Activated T-cell treated with anti-CD3 and anti-CD28 coated beads, Interleukin-2, amount 50 U/mL, for 48 hours (primary cell): ENCODE measurements at places on chromosomes 7 and 10.
A peak's percentile ranks its signal among the peaks of the same experiment; 100 is the strongest.

DNA sequence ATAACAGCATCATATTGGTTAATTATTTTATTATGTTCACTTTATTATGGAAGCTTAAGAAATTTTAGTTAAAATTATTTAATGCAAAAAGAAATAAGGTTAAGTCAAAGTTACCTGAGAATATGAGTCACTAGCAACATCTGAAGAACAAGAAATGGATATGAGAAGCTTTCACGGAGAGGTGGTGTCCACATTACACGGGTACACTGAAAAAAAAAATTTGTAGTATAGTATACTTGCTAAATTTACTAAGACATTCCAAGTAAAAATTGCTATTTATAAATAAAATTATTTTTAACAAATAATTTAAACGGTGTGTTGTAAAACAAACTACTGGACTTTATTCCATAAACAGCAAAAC lies 63.9 kb downstream of the DPY19L1 start:
- DNase-seq: no peak

DNA sequence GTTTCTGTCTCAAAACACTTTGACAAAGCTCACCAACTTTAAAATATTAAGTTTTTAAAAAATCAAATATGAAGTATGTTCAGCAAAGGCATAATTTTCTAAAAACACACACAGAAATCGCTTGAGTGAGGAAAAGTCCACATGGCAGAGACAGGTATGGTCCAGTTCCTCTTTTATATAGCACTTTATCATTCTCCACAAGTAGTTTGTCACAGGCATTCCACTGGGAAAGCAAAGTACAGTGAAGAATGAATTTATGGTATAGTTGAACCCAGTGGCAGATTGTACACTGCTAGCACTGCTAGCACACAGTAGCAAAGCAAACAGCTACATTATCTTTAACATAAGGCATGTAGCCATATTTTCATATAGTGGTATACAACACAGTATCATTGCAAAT lies 102.3 kb downstream of the HECTD2 start:
- DNase-seq: no peak

GRCh38 chr7:130142654-130143333 lies 62.4 kb downstream of the TMEM209 start:
- DNase-seq: no peak

DNA sequence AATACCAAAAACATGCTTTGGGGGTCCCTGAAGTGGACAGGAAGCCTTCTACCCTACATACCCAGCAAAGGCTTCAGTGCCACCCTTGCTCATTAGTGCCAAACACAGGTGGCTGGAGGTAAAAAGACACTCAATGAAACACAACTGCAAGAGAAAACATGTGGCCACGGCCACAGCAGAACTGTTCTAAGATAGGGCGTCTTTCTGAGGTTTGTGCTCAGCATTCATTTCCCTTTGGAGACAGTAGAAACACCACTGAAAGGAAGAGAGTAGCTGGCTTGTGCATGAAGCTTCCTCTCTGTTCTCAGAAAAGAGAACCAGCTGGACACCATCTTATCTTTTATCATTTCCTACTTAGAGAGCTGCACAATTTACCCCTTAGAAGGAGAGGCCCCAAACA lies 143.0 kb downstream of the PLXNA4 start:
- DNase-seq: no peak

DNA sequence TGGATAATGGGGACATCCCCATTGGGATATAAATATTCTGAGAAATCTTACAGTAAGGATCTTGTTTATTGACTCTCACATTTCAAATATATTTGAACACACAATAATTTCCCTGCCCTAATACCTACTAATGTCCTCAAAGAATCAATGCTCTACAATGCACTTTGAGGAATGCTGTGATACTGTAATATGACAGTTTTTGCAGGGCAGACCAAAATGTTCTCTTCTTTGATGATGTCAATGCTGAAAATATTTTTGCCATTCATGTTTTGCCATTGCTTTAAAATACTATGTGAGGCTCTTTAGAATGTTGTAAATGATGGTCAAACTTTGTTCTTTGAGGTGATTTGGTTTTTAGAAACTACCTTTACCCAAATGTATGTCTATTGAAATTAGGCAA lies 594.1 kb downstream of the INHBA start:
- no peak for DNase-seq

DNA sequence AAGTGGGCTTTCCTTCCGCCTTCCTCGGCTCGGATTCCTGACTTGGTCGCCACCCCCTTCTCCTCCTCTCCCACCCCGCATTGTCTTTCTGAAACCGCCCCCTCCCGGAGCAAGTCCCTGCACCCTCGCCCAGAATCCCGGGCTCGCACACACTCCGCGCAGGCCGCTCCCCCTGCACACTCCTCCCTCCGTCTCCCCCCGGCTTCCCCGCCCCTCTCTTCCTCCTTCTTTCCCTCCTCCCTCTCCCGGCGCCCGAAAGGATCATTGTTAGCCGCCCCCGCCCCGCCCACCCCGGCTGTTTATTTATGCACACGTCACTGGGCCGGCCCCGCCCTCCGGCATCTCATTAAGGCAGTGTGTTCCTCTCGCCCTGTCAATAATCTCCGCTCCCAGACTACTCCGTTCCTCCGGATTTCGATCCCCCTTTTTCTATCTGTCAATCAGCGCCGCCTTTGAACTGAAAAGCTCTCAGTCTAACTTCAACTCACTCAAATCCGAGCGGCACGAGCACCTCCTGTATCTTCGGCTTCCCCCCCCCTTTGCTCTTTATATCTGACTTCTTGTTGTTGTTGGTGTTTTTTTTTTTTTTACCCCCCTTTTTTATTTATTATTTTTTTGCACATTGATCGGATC lies at the start of gene TCF7L2:
TSS of gene TCF7L2 (plus strand) at position 373 of the 633 bp plus-strand sequence. CDS start 510 bp downstream, outside the sequence.
- DNase-seq: peak; percentile 51

DNA sequence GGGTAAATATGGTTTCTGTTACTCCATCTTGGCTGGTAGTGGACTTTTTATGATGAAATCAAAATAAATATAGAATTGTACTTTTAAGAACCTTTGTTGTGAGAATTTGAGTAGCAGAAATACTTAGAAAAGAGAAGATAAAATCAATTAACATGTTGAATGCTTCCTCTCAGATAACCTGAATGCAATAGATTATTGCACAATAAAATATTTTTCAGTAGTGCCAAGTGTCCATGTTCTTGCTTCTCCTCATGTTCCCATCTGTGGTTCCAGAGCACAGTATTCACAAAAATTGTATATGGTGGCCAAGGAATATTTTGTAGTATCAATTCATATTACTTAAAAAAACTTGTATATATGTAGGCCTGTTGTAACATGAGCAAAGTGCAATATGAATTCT lies 45.9 kb upstream of the IFRD1 start:
- no peak for DNase-seq
